ENCODE measurements at places on chromosomes 2 and 18.

DNA sequence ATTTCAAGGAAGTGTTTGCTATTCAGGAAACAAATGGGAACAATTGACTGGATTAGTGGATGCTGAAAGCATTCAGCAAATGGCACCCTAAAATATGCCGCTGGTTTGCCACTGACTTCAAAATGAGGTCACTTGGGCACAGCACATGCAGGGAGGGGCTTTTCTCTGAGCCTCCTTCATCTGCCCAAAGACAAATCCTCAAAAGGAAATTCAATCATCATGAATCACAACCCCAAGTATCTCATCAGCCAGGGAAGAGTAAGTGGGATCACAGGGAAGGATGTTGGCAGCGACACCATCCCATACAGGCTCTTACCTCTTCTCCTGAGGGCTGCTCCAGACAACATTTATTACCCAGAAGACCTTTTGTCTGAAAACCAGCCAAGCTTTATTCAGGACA is 14.4 kb upstream of the SP140L start:
- DNase-seq = no peak

GRCh38 chr2:221724631-221725203 is 152.6 kb upstream of the EPHA4 start:
- DNase-seq = no peak

DNA sequence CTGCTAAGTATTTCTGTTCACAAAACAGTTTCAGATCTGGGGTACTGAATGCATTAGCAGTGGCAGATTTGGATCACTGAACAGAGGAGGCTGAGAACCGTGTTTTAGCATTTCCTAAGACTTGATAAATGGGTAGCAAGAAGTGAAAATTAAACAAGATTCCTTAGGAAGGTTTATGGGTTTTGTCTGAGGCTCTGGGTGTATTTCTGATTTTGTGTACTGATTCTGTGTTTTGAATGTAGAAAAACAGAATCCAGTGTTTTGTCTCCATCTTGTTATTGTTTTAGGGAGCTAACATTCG is 1.4 kb downstream of the FAM117B start:
- no peak for DNase-seq

DNA sequence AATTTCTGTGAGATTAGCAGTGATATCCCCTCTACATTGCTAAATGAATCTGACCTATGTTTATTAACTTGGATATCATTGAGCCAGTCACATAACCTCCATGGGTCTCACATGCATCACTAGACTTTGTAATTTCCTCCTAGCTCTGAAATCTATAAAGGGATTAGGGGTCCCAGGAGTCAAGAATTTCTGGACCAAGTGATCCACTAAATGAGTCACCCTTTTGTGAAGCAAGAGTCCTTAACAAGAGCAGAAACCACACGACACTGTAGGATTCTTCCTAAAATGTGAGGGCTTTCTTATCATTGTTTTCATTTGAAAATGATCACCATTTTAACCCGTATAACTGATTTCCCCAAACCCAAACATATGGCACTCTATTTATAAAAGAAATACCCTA is 90.3 kb downstream of the DHRS9 start:
- no peak for DNase-seq

- DNase-seq = no peak
Observed at GRCh38 chr18:57813245-57813644, 10.1 kb upstream of the ATP8B1 start.

DNA sequence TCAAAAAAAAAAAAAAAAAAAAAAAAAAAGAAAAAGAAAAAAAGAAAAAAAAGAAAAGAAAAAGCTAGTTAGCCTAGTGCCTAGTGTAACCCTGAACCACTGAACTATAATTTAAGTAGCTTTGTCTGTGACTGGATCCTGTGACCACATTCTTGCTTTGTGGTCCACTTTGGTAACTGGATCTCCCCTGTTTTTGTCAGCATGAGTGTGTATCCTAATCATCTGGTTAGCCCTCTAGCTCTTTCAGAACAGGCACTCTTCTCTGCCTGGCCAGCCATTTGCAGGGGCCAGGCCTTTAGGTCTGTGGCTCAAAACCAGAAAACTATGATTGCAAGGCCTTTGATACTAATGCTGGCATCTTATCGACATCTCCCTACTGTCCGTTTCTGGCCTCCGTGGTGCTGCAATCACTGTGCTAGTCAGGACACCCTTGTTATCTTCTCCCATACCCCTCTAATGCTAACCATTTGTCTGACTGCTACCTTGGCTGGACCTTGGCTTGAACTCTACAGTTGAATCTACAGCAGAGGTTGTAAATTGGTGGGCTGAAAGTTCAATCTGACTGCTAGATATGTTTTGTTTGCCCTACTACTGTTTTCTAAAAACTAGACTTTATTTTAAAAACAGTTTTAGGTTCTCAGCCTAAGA is 40.5 kb downstream of the RBKS start:
- no peak for DNase-seq

DNA sequence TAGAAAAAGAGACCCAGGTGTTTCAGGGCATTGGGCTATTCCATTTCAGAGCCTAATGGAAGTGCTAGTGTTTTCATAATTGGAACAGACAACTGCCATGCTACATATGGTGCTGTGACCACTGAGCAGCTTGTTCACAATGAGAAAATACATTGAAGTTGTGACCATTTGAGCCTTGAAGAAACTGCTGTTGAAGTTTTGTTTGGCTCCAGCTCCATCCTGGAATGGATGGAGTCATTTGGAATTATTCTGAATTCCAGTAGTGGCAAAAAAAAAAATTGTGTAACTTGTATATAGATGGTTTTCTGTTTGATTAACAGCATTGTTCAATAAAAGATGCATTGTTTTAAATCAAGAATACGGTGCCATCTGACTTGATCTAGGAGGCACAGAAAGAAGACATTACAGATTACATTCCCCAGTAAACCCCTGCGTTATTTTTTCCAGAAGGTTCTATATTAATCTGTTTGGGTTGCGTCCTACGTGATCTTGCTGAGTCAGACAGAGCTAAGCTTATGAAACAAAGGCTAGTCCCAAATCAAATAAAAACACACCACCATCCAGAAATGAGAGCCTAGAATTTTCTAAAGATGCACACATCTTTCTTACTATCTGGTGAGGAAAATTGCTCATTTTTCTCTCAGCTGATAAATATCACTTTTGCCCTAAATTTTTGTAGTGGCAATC is 19.2 kb downstream of the FMNL2 start:
- DNase-seq = no peak

- DNase-seq = no peak
Observed at GRCh38 chr18:32262092-32262491, 72.3 kb downstream of the MEP1B start.

DNA sequence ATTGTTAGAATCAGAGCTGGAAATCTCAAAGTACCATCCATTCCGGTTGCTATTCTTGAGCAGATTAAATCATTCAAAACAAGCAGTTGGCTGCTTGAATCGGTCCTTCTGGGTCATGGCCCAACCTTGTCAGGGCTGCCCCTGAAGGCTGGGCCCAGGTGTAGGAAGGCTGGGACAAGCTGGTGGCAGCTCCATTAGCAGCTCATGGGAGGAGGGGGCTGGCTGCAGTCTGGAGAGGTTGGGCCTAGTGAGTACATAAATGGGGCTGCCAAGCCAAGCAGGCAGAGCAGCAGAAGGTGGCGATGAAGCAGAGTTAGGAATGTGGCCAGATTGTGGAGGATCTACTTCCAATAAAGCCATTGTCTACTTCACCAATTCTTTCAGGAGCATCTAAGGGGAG is 81.4 kb downstream of the ADCYAP1 start:
- no peak for DNase-seq

GRCh38 chr18:48190994-48191393 is 218.2 kb downstream of the ZBTB7C start:
- DNase-seq = no peak

DNA sequence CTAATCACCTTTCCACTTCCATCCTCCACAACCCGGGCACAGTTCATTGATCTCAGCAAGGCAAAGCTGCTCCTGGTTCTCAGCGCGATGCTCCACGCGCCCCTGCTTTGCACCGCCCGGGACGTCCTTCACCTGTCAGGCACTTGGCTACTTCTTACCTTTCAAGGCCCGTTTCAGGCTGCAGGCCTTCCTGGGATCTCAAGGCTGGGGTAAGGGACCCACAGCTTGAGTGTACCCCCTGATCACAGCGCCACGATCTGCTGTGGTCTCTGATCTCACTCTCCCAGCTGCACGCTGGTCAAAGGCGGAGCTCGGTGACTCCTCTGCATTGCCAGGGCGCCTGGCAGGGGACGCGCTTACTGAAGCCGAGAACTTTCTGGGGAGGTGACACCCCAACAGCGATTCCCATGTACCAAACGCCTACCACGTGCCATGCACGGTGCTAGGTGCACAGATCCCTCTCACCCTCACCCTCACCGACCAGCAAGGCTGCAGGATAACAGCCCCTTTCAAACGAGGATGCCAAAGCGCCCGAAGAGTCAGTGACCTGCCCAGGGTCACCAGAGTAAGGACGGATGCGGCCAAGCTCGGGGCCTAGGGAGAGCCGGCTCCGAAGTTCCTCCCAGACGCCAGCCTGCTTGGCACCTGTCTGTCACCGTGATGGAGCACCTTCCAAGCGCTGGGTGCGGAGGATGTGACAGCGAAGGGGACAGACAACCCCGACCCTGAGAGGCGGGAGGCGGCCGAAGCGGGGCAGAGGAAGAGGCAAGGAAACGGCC is 818 bp downstream of the ITGB1BP1 start:
- peak; percentile 18 for DNase-seq

DNA sequence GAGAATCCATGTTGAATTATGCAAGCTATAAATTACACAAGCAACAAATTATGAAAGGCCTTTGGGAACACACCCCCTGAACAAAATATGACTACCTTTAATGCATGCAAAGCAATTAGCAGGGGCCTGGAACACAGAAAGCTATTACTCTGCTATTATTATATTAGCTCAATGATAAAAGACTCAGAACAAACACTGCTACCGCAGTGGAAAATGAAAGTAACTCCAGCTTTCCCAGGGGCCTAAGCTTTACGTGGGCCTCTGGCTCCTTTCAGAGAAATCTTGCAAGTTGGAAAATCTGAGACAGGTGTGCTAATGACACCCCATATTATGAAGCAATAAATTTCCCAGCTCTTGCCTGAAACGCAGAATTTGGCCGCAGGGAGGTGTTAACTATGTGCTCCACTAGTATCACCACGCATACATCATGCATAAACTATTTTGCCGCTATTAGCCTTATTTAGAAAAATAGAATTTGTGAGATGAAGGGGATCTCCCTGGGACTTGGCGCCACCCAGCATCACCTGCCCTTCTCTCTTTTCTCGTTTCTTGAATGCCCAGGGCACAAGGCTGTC is 321.6 kb upstream of the LYPD1 start:
- DNase-seq = no peak

GRCh38 chr18:3596637-3597384 is 146.8 kb downstream of the TGIF1 start:
- no peak for DNase-seq

GRCh38 chr2:48589170-48589767 is 28.4 kb upstream of the GTF2A1L start:
- DNase-seq = peak; percentile 36

DNA sequence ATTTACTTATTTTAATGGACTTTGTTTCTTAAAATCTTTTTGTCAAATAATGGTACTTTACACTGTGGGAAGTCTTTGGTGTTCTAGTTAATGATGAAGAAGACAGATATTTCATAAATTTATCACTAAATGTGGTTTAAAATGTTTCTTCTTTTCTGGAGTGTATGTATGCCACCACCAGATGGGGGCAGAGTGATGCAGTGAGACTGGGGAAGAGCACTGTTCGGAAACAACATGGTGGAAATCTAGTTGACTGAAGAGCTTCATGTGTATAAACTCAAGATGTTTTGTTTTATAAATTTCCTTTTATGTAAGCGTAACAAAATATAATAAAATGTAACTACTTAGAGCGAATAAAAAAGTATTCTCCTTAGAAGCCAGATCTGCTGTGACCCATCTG is 195.1 kb downstream of the KCNE4 start:
- no peak for DNase-seq

- DNase-seq = no peak
Observed at GRCh38 chr2:241224018-241224850, 35.8 kb downstream of the ANO7 start.

DNA sequence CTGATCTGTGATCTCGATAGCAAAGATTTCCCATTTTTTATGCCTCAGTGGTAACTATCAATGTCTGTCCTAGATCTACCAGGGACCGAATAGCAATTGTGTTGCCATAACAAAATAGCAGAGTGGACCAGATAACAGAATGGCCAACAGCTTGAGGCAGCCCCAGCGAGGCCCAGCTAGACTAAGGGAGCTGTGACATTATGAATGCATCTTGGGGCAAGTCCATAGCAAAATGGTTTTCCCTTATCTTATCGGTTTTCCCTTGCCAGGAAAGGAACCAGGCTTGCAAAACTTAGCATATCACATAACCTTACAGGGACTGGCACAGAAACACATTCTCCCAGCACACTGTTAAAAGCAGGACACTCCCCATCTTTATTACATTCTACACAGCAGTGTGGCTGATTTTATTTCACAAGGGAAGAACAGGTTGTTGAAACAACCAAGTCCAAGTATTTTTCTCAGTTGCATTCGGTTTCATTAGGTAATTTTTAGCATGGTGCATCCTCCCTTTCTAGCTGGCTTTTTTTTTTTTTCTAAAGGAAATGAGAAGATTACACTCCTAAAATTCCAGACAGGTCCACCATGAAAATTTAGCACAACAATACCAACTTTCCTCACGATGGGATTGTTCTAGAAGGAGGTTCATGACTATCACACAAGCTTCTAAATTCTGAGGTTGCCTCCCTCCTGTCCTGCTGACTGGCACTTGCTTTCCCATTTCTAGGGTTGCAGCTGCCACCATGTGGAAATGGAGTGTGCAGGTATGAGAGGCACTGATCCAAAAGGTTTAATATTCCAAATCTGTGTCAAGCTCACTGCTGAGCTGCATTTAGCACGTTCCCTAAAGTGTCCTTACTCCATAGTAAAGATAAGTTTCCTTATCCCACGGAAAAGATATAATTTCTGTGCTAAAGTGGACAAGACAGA is 97.0 kb upstream of the SLC35G4 start:
- peak; percentile 25 for DNase-seq

- DNase-seq = peak; percentile 83
Observed at GRCh38 chr2:10405448-10405847, 42.7 kb downstream of the ODC1 start.

- no peak for DNase-seq
Observed at GRCh38 chr2:160266037-160266551, 66.0 kb upstream of the ITGB6 start.

DNA sequence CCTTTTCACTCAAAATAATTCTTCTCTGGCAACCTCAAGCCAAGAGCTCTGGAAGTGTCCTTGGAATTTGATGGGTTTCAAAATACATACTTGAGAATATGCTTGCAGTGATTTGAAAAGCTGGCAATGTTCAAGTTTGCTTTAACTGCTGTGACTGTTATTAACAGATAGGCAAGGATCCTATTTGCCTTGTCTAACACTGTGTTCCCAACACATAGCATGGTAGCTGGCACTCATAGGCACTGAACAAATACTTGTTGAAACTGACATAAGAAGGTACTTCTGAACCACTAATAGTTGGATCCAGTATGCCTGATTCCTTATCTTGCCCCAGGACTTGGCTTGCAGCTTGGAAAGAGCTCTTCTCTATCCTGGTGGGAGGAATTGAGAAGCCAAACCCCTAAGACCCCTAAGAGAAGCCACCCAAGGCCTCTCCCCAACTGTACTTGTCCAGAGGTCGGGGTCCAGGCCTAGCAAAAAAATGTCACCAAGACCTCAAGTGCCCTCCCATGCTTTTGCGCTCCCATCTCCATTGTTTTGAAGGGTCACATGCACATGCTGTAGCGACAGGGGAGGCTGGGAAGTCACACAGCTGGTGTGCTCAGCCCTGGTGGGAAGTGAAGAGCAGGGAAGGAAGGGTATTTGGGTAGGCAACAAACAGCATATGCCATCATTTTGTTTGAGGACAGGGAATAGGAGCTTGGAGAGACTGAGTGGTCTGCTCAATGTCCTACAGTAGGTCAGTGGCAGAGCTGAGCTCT is 118.4 kb upstream of the HAAO start:
- DNase-seq = no peak
